DND-41 (cell line): ENCODE measurements at places on chromosomes 11 and 22.

DNA sequence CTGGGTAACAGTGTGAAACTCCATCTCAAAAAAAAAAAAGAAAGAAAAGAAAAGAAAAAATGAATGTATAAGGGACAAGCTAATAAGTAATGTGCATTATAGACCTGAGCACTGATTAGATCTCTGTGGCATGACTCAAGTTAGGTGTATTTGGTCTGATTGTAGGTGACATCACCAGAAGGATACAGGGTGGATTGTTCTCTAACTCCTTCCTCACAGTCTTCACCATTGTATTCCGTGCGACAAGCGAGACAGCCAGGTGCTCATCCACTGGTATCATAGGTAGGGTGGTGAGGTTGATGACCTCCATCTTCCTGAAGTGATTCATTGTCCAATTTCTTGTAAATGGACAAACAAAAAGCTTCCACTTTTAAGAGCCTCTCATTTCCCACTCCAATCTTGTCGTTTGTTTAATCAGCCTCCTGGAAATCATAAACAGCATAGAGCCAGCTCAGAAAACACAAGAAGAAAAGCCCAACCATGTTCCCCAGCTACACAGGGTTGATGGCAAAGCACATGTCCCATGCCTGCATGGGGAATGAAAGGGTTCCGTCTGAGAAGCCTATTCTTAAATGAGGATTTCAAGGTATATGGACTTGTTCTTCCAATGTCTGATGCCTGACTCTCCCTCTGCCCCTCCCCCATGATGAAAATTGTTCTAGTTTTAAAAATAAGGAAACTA, 6.2 kb downstream of the FAM227A start:
- no peaks in the 10 kb centered on the region for H3K4me1 ChIP-seq
- no peaks in the 10 kb centered on the region for H3K27me3 ChIP-seq
- no peak overlapping the region for H3K27ac ChIP-seq

DNA sequence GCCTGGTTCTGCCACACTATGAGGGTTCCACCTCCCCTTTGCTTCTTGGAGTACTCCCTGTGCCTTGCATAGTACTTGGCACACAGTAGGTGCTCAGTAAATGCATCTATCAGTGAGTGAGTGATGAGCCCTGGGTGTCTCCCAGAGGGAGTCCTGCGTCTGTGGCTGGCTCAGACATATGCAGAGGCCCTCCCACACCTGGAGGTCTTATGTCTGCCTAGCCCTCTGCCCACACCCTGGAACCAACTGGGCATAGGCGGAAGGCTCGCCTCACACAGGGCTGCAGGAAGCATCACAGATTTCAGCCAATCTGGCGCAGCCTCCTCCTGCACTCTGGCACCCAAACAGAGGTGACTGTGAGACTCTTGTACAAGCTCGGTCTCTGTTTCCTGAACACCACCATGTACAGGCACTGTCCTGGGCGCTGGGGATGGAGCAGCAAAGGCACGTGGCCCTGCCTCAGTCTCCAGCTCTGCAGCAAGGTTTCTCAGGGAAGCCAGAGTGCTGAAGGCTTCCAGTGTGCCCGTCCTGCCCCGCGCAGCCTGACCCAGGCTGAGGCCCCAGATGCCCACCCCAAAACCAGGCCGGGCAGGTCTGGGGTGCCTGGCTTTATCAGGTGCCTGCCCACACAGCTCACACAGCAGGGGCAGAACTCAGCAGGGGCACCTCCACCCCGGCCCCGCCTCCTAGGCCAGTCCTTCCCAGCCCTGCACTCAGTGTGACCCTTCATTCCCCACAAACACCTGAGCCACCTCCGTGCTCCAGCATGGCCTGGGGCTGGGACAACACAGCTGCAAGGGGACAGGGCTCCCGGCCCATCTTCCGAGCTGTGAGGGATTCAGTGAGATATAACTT, 26.7 kb downstream of the FLRT1 start:
- no peaks in the 10 kb centered on the region for H3K36me3 ChIP-seq
- no peak overlapping the region for H3K27ac ChIP-seq
- H3K4me3 ChIP-seq, result no peak overlapping the region
- H3K27me3 ChIP-seq, result no peaks in the 10 kb centered on the region
- no peaks in the 10 kb centered on the region for H3K4me1 ChIP-seq

GRCh38 chr11:62933750-62934495, 12.8 kb upstream of the CHRM1 start:
- H3K4me1 ChIP-seq, result no peaks in the 10 kb centered on the region
- DNase-seq, result no peak
- H3K36me3 ChIP-seq, result no peaks in the 10 kb centered on the region
- H3K27ac ChIP-seq, result no peak overlapping the region
- no peaks in the 10 kb centered on the region for H3K27me3 ChIP-seq

DNA sequence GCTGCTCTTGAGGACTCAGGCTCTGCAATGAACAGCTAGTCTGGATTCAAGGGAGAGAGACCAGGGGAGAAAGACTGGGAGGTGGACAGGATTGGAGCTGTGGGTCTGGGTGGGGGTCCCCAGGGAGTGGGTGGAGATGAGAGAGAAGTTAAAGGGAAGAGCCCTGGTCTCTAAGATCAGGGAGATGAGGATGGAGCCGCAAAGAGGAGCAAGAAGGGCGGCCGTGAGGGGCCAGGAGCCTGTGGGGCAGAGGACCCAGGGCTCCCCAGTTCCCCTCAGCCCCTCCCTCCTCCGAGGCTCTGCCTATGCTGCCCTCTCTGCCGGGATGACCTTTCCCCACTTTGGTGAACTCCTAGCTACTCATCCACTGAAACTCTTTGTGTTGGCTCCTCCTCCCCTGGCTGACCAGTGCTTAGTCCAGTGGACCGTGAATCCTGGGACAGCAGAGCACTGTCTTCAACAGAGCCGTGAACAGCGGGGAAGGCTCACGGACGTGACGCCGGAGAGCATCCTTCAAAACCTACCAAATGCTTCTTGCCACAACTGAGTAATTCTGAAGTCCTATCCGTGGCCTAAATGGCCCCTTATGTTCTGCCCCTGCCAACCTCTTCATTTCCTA, 16.4 kb upstream of the RFPL3 start:
- H3K4me1 ChIP-seq, result no peaks in the 10 kb centered on the region
- no peak overlapping the region for H3K27ac ChIP-seq
- DNase-seq, result no peak
- H3K27me3 ChIP-seq, result peaks cover 27% of the 10 kb centered on the region
- H3K36me3 ChIP-seq, result no peaks in the 10 kb centered on the region

DNA sequence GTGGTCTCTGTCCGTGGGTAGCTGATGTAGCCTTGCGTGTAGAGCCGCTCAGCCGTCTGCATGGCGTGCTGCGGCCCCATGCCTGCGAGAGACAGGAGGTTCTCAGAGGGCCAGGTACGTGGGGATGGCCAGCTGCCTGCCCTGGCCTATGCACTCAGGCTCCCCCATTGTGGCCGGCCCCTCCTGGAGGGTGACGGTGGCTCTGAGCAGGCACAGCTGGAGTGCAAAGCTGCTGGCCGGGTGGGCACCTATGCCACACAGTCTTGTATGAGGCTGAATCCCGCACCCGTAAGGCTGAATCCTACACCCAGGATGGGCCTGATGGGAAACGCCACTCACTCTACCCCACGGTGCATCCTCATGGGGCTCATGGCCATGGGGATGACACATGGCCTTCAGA, 11.6 kb upstream of the PPM1F start:
- H3K4me3 ChIP-seq, result no peak overlapping the region
- H3K36me3 ChIP-seq, result peaks cover 94% of the 10 kb centered on the region
- no peaks in the 10 kb centered on the region for H3K4me1 ChIP-seq
- DNase-seq, result no peak
- H3K27ac ChIP-seq, result no peak overlapping the region
- H3K27me3 ChIP-seq, result no peaks in the 10 kb centered on the region

GRCh38 chr11:35496416-35496815, 29.0 kb downstream of the PAMR1 start:
- no peaks in the 10 kb centered on the region for H3K36me3 ChIP-seq
- H3K4me1 ChIP-seq, result no peaks in the 10 kb centered on the region
- no peak for DNase-seq

DNA sequence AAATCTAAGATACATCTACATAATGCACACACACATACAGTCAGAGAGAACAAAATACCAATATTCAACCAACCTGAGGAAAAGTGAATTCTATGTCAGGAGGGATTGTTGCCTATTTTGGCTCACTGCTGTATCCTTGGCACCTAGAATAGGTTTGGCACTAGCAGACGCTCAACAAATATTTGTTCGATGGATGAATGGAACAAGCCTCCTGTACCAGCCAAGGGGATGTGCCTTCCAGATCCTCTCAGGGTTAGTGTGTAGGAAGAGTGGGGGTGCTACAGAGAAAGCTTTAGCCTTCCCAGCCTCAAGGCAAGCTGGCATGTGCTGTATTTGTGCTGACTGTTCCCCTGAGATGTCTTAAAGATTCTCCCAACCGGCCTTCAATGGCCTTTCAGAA, 23.3 kb upstream of the POU2AF1 start:
- DNase-seq, result no peak
- H3K27ac ChIP-seq, result no peak overlapping the region
- H3K4me3 ChIP-seq, result no peak overlapping the region
- H3K27me3 ChIP-seq, result no peaks in the 10 kb centered on the region
- H3K4me1 ChIP-seq, result no peaks in the 10 kb centered on the region
- no peaks in the 10 kb centered on the region for H3K36me3 ChIP-seq

DNA sequence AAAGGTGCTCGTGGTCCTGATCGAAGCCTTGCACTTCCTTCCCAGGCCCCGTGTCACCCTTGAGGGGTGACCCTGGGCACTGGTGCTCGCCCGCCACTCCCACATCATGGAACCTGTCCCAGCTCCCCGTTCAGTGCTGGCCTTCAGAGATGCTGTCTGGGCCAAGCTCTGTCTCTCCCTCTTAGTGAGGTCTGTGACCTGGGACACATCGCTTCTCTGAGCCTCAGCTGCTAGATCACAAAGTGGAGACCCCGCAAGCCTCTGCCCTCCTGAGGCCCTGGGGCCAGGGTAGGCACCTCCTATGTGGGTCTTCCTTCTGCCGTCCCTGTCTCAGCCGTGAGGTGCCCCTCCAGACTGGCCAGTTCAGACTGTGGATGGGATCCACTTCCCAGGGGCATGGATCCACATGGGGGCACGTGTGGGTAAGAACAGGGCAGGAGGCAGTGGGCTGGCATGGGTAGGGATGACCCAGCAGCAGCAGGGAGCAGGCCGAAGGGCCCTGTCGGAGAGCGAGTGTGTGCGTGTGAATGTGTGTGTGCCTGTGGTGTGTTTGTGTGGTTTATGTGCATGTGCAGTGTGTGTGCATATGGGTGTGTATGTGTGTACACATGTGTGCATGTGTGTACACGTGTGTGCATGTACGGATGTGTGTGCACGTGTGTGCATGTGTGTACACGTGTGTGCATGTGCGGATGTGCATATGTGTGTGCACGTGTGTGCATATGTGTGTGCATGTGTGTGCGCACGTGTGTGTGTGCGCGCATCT, 1073.7 kb downstream of the BRD1 start:
- H3K36me3 ChIP-seq, result no peaks in the 10 kb centered on the region
- DNase-seq, result no peak
- H3K27ac ChIP-seq, result no peak overlapping the region
- H3K4me3 ChIP-seq, result no peak overlapping the region
- H3K27me3 ChIP-seq, result no peaks in the 10 kb centered on the region

- no peak overlapping the region for H3K4me3 ChIP-seq
- DNase-seq, result no peak
- H3K27me3 ChIP-seq, result no peaks in the 10 kb centered on the region
These were observed 12.5 kb downstream of the SRPRA start for GRCh38 chr11:126256216-126256615.

- no peak for DNase-seq
- no peaks in the 10 kb centered on the region for H3K36me3 ChIP-seq
- no peaks in the 10 kb centered on the region for H3K4me1 ChIP-seq
These were observed 10.8 kb downstream of the C1QTNF6 start for GRCh38 chr22:37177221-37177620.

GRCh38 chr11:119539583-119539982, 116.6 kb upstream of the THY1 start:
- peaks cover 5% of the 10 kb centered on the region for H3K27me3 ChIP-seq
- H3K4me3 ChIP-seq, result no peak overlapping the region
- no peak for DNase-seq
- no peaks in the 10 kb centered on the region for H3K4me1 ChIP-seq

GRCh38 chr22:42151924-42152635, 21.5 kb upstream of the CYP2D6 start:
- peaks cover 51% of the 10 kb centered on the region for H3K36me3 ChIP-seq
- no peak for DNase-seq
- no peak overlapping the region for H3K27ac ChIP-seq

DNA sequence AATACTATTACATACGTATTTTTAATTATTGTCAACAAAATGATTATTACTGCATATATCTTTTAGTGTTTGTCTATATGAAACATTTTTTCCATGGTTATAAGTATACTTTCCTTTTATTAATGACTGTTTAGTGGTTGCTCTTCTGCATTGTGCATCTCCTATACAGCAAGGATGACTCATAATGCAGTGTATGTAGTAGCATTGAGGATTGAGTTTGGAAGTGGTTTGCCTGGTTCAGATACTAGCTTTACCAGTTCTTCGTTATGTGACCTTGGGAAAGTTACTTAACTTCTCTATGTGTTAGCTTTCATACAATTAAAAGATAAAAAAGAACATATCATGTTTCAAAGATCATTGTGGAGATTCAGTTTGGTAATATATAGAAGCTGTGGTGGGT, 44.1 kb downstream of the CHORDC1 start:
- no peaks in the 10 kb centered on the region for H3K36me3 ChIP-seq
- DNase-seq, result no peak
- H3K27me3 ChIP-seq, result no peaks in the 10 kb centered on the region
- H3K4me3 ChIP-seq, result no peak overlapping the region
- no peaks in the 10 kb centered on the region for H3K4me1 ChIP-seq
- H3K27ac ChIP-seq, result no peak overlapping the region

DNA sequence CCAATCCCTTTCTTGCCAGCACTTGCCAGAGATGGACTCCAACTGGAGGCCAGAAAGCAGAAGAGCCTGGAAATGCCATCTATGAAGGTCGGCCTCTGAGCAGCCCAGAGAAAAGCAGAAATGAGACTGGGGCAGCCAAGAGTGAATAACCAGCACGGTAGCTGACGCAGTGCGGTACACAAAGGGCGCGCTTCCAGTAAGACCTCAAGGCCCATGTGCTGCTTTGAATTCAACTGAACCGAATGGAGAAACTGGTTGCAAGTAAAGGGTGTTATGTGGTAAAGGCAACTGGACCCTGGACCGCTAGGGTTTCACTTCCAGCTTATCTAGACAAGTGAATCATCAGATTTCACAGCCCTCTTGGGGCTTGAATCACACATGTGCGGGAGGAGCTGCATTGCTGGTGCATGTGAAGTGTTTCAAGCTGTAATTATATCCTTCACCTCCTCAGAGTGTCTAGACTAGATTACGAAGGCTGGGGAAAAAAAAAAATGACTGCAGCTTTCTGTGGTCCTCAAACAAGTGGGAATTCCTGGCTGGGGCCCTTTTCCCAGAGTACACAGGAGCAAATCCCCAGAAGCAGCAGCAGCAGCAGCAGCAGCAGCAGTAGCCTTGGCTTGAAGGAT, 128.9 kb downstream of the CCDC34 start:
- no peaks in the 10 kb centered on the region for H3K36me3 ChIP-seq
- no peak overlapping the region for H3K27ac ChIP-seq
- no peak overlapping the region for H3K4me3 ChIP-seq
- no peaks in the 10 kb centered on the region for H3K4me1 ChIP-seq
- DNase-seq, result no peak
- H3K27me3 ChIP-seq, result no peaks in the 10 kb centered on the region

GRCh38 chr11:62614275-62614674, 1.2 kb downstream of the ROM1 start:
- no peak overlapping the region for H3K4me3 ChIP-seq
- H3K36me3 ChIP-seq, result peaks cover 30% of the 10 kb centered on the region
- H3K27ac ChIP-seq, result 0 out of 2 replicates have a peak overlapping the region, but pooled peaks have one; percentile 4
- no peaks in the 10 kb centered on the region for H3K27me3 ChIP-seq
- no peak for DNase-seq

- 0 out of 2 replicates have a peak, but pooled peaks cover 3% of the 10 kb centered on the region for H3K4me1 ChIP-seq
- peaks cover 55% of the 10 kb centered on the region for H3K36me3 ChIP-seq
- no peak overlapping the region for H3K4me3 ChIP-seq
- no peak overlapping the region for H3K27ac ChIP-seq
These were observed 18.3 kb downstream of the ATG16L2 start for GRCh38 chr11:72832301-72833082.
